D721Med (cell line): ENCODE measurements at places on chromosomes 13 and 19.
A peak's percentile ranks its signal among the peaks of the same experiment; 100 is the strongest.

DNA sequence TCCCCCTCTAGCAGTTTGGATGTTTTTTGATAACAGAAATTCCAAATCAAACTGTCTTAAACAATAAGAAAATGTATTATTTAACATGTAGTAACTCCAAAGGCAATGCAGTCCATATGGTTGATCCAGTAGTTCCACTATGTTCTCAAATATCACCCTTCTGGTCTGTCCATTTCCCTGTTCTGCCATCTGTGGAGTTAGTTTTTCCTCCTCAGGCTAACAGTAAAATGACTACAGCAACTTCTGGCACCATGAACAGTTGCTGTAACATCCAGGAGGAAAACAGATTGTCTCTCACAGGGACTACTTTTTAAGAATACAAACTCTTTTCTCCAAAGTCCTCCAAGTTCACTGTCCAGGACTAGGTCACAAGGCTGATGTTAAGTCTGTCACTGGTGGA, 455.4 kb downstream of the FGF14 start:
- DNase-seq = no peak

DNA sequence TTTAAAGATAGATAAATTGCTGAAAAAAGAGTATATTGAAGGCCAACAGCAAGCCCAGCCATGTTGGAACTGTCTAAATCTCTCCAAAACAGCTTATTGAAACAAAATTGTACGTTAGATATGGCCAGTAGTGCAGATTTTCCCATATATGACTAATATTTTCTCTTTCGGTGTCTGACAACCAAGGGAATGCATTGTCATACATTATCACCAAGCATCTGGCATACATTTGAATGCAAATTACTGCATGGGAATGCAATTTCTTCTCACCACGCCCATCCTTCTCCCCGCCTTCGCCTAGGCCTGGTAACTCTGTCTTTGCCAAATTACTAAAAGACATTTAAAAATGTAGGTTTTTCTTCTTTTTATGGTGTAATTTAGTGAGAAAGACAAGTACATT, 32.5 kb upstream of the IRS2 start:
- DNase-seq = no peak

DNA sequence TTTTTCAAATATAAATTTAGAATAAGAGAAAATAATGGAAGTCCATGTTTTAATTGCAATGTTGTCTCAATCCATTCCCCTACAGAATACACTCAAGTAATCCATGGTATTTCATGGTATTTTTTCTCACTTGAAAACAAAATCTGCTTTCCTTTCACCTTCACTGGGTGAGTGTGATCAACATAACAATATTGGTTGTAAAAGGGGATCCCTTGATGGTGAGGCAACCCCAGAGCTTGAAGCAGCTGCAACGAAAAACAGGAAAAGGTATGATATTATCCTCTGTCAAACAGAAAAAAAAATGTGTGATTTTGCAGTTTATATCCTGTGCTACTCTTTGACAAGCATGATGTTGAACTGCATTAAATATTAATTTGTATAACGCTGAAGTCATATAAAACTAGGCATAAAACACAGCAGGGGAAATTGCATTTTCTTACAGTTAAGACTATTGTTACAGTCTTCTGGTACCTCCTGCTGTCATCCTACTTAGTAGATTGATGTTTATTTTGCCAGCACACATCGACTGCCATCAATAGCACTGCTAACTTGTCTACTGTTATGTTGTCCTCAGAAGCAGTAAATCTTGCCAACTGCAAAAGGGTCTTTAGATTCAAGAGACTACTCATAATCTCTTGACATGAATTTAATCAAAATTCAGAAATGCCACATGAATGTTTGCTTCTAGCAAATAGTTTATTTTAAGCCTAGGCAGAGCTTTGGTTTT, 373.1 kb upstream of the MIR17HG start:
- no peak for DNase-seq

DNA sequence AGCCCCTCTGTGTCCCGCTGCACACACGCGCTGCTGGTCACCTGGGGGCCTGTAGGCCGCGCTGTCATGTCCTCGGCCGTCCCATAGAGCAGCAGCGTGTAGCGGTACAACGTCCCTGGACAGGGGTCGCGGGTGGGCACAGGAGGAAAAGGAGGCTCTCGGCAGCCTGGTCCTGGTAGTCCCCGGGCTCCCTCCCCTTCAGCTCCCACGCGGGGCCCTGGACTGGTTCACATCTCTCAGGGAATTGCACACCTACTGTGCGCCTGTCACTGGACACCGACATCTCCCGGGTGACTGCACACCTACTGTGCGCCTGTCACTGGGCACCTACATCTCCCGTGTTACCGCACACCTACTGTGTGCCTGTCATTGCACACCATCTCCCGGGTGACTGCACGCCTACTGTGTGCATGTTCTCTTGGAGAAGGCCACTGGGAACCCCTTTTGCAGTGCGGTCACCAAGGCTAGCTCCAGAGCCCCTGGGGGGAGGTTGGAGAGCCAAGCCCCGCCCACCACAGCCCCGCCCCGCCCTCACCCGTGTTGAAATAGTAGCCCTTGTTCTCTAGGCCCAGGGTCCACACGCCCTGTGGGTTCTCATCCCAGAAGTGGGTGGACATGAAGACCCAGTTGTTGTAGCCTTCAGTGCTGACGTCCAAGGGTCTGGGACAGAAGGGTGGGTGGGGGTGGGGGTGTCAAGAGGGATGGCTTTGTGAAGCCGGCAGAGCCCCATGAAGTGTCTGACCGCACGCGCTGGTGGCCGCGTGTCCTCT, 3.5 kb upstream of the C19orf25 start:
- DNase-seq = peak; percentile 22

DNA sequence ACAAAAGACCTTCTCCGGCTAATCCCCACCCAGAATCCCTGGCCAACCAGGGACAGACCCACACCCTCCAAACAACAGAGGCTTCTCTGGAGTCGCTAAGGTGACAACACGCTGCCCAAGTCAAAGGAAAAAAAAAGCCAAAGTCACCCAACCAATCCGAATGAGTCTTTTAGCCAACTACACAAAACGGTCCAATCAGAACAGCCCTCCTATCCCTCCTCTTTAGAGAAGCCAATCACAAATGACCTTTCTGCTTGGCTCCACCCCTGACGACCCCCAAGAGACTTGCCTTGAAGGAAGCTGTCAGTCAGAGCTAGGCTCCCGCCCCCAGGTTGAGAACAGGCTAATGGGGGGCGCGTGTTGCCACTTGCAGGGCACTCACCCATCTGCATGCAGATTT, 6.6 kb upstream of the FBXW9 start:
- DNase-seq = peak; percentile 72

DNA sequence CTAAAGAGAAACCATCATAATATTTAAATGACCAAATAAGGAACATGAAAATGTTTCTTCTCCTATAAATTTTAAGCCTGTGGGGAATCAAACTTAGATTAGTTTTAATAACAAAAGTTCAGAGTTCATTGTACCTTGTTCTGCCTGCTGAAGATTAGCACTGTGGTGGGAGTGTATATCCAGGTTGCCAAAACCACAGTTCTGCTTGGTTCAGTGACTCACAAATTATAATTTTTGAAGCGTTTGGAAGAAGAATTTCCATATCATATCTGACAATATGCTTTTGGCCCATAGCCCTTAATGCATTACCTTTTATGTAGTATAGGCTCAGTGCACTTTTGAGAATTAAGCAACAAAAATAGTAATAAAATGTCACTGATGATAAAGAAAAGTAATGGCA, 545.2 kb downstream of the GPC6 start:
- DNase-seq = no peak

- no peak for DNase-seq
Measured at GRCh38 chr19:18990128-18990708, 43.1 kb downstream of the SUGP2 start.

DNA sequence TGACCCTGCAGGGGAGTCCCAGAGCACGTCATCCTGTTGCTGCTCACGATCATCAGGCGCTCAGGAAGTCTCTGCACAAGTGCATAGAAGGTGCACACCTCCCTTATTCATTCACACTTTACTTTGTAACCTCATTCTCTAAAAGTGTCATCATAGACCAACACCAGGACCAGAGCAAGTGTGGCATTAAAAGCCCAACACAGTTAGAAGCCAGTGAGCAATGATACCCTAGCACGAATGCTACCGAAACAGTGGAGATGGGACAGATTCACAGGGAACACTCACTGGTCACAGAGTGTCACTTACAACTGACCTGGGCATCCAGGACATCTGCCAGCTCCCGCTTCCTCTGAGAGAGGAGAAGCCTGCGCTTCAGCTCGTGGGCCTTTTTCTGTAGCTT, 17.0 kb downstream of the HAUS8 start:
- no peak for DNase-seq

DNA sequence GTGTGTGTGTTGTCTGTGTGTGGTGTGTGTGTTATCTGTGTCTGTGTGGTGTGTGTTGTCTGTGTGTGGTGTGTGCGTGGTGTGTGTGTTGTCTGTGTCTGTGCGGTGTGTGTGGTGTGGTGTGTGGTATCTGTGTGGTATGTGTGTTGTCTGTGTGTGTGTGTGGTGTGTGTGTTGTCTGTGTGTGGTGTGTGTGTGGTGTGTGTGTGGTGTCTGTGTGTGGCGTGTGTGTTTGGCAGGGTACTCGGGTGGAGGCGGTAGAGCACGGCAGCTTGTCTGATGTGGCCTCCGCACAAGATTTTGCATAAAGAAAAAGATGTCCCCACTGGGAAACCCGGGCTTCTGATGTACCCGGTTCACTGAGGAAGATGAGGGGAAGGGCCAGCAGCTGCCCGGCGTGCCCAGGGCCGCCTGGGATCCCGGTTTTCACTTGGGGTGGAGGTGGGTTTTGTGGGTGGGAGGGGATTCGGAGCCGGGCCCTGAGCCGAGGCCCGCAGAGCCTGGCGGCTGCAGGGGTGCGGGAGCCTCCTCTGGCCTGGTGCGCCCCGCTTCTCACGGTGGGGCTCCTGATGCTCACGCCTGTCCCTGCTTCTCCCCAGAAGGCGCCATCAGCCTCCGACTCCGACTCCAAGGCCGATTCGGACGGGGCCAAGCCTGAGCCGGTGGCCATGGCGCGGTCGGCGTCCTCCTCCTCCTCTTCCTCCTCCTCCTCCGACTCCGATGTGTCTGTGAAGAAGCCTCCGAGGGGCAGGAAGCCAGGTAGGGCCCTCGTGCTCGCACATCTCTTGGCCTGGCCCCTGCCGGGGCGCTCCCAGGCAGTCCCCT, 21.2 kb downstream of the HDGFL2 start:
- DNase-seq = no peak

- no peak for DNase-seq
Measured at GRCh38 chr13:106464076-106464475, 71.4 kb downstream of the EFNB2 start.
